IMR-90 (cell line): ENCODE measurements at places on chromosomes 3 and 15. TPM values are rescaled to one million over a fixed set of nuclear protein-coding genes. Genes with fewer than 3 reads are reported as not detected.

SERPINI2 gene
- total RNA-seq, result not detected in 2 replicates

- DNase-seq, result no peak
Observed at GRCh38 chr15:68465861-68466560, 34.0 kb upstream of the ITGA11 start.

DNA sequence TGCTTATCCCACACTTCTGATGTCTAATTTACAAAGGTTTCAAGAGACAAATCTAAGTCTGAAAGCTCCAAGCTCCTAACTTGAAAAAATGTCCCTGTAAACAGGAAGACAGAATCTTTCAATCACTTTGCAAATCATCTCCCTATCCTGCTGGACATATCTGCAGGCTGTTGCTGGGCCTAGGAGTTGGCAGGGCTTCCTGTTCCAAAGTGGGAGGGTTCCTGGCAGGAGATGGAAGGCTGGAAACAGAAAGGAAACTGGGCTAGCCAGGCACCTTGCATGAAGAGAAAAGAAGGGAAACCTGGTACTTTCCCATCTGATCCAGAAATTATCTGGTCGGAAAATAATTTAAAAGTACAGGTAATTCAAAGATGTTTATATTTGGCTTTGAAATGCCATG, 227.3 kb upstream of the IL12A start:
- DNase-seq, result peak; percentile 63

GRCh38 chr3:153621953-153622352, 459.9 kb downstream of the RAP2B start:
- DNase-seq, result no peak

GRCh38 chr3:32592011-32592410, 21.4 kb upstream of the DYNC1LI1 start:
- DNase-seq, result no peak

DNA sequence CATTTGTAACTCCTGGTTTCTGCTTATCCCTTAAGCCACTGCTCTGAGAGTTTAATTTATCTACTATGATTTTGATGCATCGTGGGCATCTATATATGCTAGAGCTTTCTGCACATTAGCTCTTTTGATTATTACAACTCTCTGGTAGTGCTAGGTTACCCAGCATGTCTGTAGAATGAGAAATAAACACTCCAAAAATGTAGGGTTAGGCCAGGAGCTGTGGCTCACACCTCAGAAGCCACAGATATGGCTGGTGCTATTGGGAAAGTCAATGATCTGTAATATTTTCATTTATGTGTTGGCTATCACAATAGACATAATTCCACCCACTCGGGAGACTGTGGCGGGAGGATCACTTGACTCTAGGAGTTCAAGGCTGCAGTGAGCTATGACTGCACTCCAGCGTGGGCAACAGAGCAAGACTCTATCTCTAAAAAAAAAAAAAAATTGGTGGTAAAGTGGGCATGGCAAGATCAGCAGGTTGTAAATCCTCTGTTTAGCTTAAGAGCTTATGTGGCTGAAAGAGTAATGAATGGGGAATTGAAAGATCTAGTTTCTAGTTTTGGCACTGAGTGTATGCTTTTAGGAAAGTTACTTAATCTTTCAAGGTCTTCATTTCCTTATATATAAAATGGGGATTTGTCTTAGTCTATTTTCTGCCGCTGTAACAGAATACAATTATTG, 6.3 kb downstream of the TIGIT start:
- no peak for DNase-seq

DNA sequence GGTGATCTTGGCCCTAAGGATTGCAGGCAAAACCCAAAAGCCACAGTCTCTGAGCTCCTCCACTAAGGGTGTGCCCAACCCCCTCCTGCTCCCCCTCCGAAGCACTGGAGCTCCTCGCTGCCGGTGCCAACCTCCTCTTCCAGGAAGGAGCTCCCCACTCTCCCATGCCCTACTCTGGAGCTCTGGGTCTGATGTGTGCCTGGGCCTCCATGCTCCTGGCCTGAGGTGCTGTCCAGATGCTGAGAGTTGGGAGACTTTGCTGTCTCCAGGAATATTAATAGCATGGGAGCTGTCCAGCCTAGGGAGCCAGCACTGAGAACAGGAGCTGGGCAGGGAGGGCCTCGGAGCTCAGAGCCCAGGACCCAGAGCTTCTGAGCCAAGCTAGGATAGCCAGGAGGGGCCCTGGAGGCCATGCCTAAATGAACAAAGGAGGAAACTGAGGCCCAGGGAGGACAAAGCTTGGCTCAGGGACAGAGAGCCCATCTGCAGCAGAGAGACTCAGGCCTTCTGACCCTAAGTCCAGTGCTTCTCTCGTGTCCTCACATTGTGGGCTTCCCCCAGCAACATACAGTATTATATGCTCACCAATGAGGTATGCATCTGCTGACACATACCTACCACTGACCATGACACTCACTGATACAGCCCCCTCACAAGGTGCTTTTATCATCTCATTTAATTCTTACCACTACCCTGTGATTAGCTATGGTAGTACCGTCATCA, 36.9 kb upstream of the HERC1 start:
- peak; percentile 85 for DNase-seq

DNA sequence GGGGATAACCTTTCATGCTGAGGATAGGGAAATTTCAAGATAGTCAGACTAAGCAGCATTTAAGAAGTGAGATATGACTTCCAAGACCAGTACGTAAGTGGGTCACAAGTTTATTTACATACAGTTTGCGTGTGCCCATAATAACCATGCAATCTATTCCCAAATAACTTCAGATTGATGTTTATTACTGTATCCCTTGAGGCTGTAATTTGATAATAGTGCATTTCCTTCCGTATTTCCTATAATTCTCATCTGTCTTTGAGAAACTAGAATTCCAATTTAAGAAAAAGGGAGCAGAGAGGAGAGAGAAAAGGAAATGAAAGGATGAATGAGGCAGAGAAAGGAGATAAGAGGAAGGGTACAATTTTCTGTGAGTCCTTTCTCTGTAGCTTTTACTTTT, 1073.1 kb downstream of the EPHA3 start:
- DNase-seq, result no peak
